ENCODE measurements at places on chromosomes 1 and 21.
A peak's percentile ranks its signal among the peaks of the same experiment; 100 is the strongest.

GRCh38 chr1:89001510-89001909, 9.1 kb upstream of the KYAT3 start:
- no peak for DNase-seq

GRCh38 chr1:171344473-171344820, 30.5 kb downstream of the FMO4 start:
- no peak for DNase-seq

GRCh38 chr1:116408803-116409720, 36.0 kb downstream of the ATP1A1 start:
- DNase-seq, result peak; percentile 73

GRCh38 chr1:36650200-36651065, 167.7 kb upstream of the CSF3R start:
- DNase-seq, result peak; percentile 42

DNA sequence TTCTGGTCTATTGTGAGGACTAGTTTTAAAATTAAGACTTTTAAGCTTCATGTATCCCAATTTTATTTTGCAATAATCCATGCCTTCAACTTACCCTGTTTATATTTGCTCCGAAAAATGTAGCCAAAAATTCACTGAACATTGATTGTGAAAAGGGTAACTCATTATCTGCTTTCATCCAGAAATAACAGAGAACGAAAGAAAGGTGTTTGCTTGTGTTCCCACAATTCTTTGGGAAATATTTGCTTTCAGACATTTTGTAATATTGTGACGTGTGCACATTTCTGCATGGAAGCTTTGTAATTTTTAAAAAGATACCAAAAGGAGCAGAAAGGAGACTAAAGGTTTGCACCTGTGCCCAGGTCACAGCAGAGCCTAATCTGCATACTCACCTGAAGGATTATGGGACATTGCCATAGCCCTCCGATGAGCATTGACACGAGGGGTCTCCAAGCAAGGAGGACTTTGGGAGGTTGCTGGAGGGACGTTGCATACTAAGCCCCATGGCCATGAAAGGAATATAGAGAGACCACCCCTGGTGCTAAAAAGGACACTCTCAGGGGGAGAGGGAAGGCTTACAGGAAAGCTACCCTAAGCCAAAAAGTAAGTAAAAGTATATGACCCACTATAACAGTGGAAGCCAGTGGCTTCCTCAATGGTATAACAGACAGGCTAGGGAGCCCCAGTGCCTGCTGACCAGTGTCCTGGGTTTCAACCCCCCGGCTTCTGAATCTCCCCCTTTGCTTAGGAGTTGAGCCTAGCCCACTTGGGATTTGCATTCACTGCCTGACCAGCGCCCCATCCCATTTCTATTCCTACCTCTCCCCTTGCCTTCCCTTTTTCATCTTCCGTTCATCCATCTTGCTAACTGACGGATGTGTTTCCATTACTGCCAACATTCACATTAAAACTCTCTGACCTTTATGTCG, 148.6 kb upstream of the ZC3H12A start:
- no peak for DNase-seq

Data from hematopoietic multipotent progenitor cell treated with erythropoietin and hydrocortisone succinate and interleukin-3 and kit ligand, for 17 days (in vitro differentiated cells).